CD8-positive, alpha-beta memory T cell (primary cell): ENCODE measurements at places on chromosomes 7 and 10. TPM values are rescaled to one million over a fixed set of nuclear protein-coding genes. Genes with fewer than 3 reads are reported as not detected.

GRCh38 chr7:28201131-28201530 lies 20.5 kb upstream of the JAZF1 start:
- peaks cover 8% of the 10 kb centered on the region for H3K4me1 ChIP-seq
- H3K27ac ChIP-seq: no peak overlapping the region
- no peak for DNase-seq
- no peaks in the 10 kb centered on the region for H3K27me3 ChIP-seq

GRCh38 chr7:94258418-94259300 lies 136.0 kb upstream of the COL1A2 start:
- H3K4me3 ChIP-seq: no peak overlapping the region
- H3K27ac ChIP-seq: no peak overlapping the region
- no peaks in the 10 kb centered on the region for H3K4me1 ChIP-seq
- no peaks in the 10 kb centered on the region for H3K27me3 ChIP-seq
- no peaks in the 10 kb centered on the region for H3K36me3 ChIP-seq
- no peak for DNase-seq

- no peak overlapping the region for H3K4me3 ChIP-seq
- DNase-seq: no peak
- no peaks in the 10 kb centered on the region for H3K27me3 ChIP-seq
- H3K4me1 ChIP-seq: peaks cover 43% of the 10 kb centered on the region
These were observed 26.8 kb downstream of the VOPP1 start for GRCh38 chr7:55545496-55545895.

GRCh38 chr7:16045296-16045695 lies 358.8 kb upstream of the MEOX2 start:
- H3K27ac ChIP-seq: no peak overlapping the region
- H3K4me1 ChIP-seq: no peaks in the 10 kb centered on the region
- H3K4me3 ChIP-seq: no peak overlapping the region
- H3K36me3 ChIP-seq: no peaks in the 10 kb centered on the region

- H3K36me3 ChIP-seq: no peaks in the 10 kb centered on the region
- H3K27me3 ChIP-seq: no peaks in the 10 kb centered on the region
- DNase-seq: no peak
- H3K4me3 ChIP-seq: no peak overlapping the region
- no peaks in the 10 kb centered on the region for H3K4me1 ChIP-seq
These were observed 36.4 kb downstream of the USP54 start for GRCh38 chr10:73554721-73555120.

GRCh38 chr7:82534684-82535083 lies 91.1 kb upstream of the CACNA2D1 start:
- no peak for DNase-seq
- H3K4me3 ChIP-seq: no peak overlapping the region
- H3K27me3 ChIP-seq: no peaks in the 10 kb centered on the region
- no peak overlapping the region for H3K27ac ChIP-seq
- H3K4me1 ChIP-seq: no peaks in the 10 kb centered on the region
- H3K36me3 ChIP-seq: no peaks in the 10 kb centered on the region

DNA sequence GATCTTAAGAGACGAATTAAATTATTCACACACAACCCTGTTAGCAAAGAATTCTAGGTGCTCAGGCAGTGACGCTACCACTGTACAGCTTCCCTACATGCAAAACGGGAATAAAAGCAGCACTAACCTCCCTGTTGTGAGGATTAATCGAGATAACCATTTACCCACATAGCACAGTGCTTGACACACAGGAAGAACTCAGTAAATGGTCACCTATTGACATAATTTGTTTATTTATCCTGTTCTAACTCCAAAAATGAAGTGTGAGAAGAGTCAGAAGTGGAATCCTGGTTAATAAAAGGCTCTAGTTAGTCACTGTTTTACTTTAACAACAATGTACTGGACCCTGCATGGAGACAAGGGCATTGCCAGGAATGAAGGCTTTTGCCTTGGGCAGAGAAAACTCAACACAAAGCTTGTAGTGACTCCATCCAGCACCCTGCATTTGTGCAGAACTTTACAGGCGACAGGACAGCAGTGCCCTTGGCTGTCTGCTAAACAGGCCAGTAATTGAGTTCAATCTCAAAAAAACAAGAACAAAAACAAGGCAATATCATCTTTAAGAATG lies 103.8 kb downstream of the SORBS1 start:
- no peaks in the 10 kb centered on the region for H3K4me1 ChIP-seq
- no peak overlapping the region for H3K4me3 ChIP-seq
- no peaks in the 10 kb centered on the region for H3K36me3 ChIP-seq
- no peak overlapping the region for H3K27ac ChIP-seq
- H3K27me3 ChIP-seq: peaks cover 4% of the 10 kb centered on the region

TRUB1 gene
- total RNA-seq: 15.7 TPM

CFAP46 gene
- not detected for total RNA-seq

AP1S1 gene
- 42.6 TPM for total RNA-seq

GNG11 gene
- total RNA-seq: not detected
